Left lung (tissue), 14 donors: ENCODE measurements at places on chromosomes 3 and 15. TPM values are rescaled to one million over a fixed set of nuclear protein-coding genes. Genes with fewer than 3 reads are reported as not detected.

GRCh38 chr15:69145694-69146492 is 14.5 kb upstream of the GLCE start:
- no peaks in the 10 kb centered on the region for H3K36me3 ChIP-seq
- no peaks in the 10 kb centered on the region for H3K27me3 ChIP-seq
- H3K4me1 ChIP-seq, result no peaks in the 10 kb centered on the region
- H3K4me3 ChIP-seq, result no peak overlapping the region
- no peak for DNase-seq

DNA sequence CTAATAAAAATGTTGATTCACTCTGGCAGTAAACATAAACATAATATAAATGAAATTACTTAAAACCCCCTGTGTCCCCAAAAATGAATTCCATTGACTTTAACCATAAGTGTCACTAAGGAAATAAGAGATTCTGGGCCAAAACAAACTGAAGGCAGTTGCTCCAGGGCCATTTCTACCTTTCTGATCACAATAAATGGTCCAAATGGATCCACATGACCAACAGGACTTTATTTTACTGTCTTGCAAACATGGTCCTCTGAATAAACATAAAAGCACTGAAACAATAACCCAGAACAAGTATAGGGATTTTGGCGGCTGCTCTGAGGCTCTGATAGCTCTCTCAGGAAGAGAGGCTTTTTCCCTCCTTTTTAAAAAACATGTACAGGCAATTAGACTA is 77.3 kb downstream of the ETFA start:
- H3K27me3 ChIP-seq, result no peaks in the 10 kb centered on the region
- H3K4me3 ChIP-seq, result no peak overlapping the region
- H3K4me1 ChIP-seq, result no peaks in the 10 kb centered on the region
- no peak overlapping the region for H3K27ac ChIP-seq
- no peaks in the 10 kb centered on the region for H3K36me3 ChIP-seq

GRCh38 chr3:57464801-57465200 is 79.3 kb downstream of the DNAH12 start:
- no peak overlapping the region for H3K27ac ChIP-seq
- H3K4me3 ChIP-seq, result no peak overlapping the region
- peak; percentile 5 for DNase-seq
- H3K36me3 ChIP-seq, result no peaks in the 10 kb centered on the region

DNA sequence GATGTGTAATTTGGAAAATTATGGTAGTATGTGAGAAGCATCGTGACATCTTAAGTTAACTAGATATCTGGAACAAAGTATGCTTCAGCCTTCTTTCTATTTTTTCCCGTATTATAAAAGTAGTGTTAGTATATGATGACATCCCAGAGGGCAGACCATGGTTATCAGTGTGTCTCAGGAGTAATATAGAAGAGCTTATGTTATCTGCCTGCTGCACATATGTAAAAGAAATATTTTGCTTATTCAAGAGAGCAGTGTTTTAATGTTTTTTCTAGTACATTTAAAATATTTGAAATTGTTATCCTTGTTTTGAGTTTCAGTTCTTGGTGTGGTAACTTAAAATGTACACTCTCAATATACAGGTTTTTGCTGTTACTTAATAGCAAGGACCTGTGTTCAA is 24.1 kb downstream of the PLCL2 start:
- DNase-seq, result no peak
- no peaks in the 10 kb centered on the region for H3K36me3 ChIP-seq
- H3K4me3 ChIP-seq, result no peak overlapping the region

- H3K4me3 ChIP-seq, result no peak overlapping the region
- H3K27me3 ChIP-seq, result no peaks in the 10 kb centered on the region
- no peak overlapping the region for H3K27ac ChIP-seq
- H3K36me3 ChIP-seq, result no peaks in the 10 kb centered on the region
- no peak for DNase-seq
- peaks cover 2% of the 10 kb centered on the region for H3K4me1 ChIP-seq
These were observed 107.5 kb upstream of the CHRM5 start for GRCh38 chr15:33860754-33861153.

GRCh38 chr15:23052522-23052921 is 13.2 kb upstream of the TUBGCP5 start:
- DNase-seq, result no peak
- H3K4me3 ChIP-seq, result no peak overlapping the region
- no peaks in the 10 kb centered on the region for H3K4me1 ChIP-seq
- no peaks in the 10 kb centered on the region for H3K36me3 ChIP-seq

DNA sequence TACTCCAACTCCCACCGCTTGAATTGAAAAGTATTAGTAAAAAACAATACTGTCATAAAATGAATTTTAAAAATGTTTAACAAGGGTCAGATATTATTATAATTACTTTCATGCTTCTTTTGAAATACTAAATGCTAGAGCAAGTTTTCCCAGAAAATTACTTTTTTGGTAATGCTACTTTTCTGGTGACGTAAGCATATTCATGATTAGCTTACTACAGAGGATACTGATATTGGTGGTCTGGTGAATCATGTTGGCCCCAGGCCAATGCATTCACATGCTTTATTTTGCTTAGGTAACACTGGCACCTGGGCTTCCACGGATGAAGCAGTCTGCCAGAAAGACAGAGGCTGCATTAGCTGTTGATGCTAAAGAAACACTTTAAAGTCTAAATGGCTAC is 12.4 kb downstream of the SPATA16 start:
- no peak for DNase-seq
- H3K27me3 ChIP-seq, result no peaks in the 10 kb centered on the region
- no peaks in the 10 kb centered on the region for H3K4me1 ChIP-seq
- no peak overlapping the region for H3K27ac ChIP-seq
- H3K36me3 ChIP-seq, result no peaks in the 10 kb centered on the region

DNA sequence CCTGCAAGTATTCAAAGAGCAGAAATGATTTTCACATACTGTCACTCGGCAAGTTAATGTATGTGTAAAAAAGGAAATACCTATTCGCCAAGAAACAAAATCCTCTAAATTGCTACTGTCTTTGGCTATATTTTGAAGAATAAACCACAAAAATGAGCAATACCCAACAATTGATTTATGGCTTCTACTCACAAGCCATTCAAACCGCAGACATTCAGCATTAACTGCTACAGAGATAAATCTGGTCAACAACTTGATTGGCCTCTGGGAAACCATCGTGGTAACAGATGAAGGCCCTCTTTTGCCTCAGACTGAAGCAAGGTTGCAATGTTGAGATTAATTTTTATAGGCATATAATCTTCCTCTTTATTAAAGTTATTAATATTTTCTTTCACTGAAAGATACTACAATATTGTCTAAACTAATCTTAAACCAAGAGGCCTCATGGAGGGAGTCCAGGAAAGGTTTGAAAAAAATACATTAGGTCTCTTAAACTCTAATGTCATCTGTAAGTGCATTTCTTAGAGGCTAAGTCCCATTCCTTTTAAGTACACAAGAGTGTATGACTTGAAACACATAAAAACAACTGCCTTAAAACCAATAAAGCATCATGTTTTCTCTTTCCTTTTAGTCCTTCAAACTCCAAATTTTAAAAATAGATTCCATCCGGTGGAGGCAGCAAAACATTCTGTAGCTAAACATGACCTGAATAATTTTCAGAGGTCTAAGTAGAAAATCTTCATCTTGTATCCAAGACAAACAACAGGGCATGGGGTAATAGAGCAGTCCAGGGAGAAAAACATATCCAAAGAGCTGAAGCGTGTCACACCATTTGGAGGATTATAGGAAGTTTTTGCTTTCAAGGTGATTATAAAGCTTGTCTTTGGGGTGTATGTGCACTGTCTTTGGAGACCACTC is 162.4 kb upstream of the TGFBR2 start:
- H3K36me3 ChIP-seq, result no peaks in the 10 kb centered on the region
- H3K4me3 ChIP-seq, result no peak overlapping the region
- no peaks in the 10 kb centered on the region for H3K4me1 ChIP-seq
- DNase-seq, result no peak
- no peaks in the 10 kb centered on the region for H3K27me3 ChIP-seq

DNA sequence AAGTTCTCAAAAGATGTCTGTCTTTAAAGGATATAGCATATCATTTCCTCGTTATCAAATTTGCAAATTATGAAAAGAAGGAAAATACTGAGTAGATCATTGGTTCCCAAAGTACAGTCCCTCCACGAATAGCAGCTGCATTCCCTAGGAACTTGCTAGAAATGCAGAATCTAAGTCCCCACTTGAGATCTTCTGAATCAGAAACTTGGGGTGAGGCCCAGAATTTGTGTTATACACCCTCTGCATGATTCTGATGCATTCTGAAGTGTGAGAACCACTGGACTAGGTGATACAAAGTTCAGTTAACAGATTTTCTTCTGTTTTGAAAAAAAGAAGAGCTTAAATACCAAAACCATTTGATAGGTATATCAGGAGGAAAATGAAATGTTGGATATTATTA is 77.1 kb downstream of the SLC25A26 start:
- no peak for DNase-seq
- no peaks in the 10 kb centered on the region for H3K27me3 ChIP-seq
- H3K4me3 ChIP-seq, result no peak overlapping the region
- no peaks in the 10 kb centered on the region for H3K36me3 ChIP-seq

- H3K4me3 ChIP-seq, result no peak overlapping the region
- no peaks in the 10 kb centered on the region for H3K27me3 ChIP-seq
- no peak overlapping the region for H3K27ac ChIP-seq
- DNase-seq, result no peak
- H3K4me1 ChIP-seq, result no peaks in the 10 kb centered on the region
These were observed 28.6 kb upstream of the PLXNA1 start for GRCh38 chr3:126954141-126954842.

DNA sequence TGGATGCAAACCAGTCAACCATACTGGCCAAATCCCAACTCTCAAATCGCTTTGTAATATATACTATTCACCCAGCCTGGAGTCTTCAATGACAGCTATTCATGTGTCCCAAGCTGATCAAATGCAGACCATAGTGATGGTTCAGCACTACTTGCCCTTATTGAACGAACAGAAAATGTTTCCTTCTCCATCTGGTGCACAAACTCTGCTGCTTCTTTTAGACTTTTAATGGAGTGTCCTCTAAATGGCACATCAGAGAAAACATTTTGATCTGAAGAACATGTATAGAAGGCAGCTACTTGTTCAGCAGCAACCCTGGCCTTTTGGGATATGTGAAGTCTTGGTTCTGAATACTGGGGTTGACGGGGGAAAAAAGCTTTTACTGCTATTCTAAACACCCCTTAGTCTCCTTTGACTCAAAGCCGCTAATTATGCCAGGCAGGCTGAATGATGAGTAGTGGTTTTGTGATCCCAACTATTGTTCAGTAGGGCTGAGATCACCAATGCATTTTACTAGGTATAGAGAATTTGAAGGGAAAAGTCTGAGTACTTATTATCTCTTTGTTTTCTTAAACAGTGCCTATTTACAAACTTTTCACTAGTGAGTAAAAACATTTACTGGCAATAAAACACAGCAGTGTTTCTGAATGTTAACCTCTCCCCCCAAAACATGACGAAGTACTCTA is 781.2 kb downstream of the ROBO1 start:
- no peaks in the 10 kb centered on the region for H3K27me3 ChIP-seq
- H3K27ac ChIP-seq, result no peak overlapping the region
- no peaks in the 10 kb centered on the region for H3K4me1 ChIP-seq
- peak; percentile 75 for DNase-seq
- no peak overlapping the region for H3K4me3 ChIP-seq
- no peaks in the 10 kb centered on the region for H3K36me3 ChIP-seq

DNA sequence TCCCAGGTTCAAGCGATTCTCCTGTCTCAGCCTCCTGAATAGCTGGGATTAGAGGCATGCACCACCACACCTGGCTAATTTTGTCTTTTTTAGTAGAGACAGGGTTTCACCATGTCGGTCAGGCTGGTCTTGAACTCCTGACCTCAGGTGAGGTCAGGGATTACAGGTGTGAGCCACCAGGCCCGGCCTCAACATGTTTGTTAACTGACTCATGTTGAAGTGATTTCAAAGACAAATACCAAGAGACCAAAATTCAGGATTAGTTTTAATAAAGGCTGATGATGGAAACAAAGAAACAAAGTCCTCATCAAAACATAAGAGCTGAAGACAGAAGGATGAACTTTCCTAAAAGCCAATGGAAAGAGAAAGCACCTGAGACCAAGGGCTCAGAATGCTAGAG is 36.5 kb downstream of the SLC12A6 start:
- no peaks in the 10 kb centered on the region for H3K36me3 ChIP-seq
- no peaks in the 10 kb centered on the region for H3K4me1 ChIP-seq
- no peak for DNase-seq

The FHIT gene
- 16.3 TPM for total RNA-seq

The LRRK1 gene
- 24.2 TPM for total RNA-seq

The FGF12 gene
- total RNA-seq, result 3.6 TPM

The CNTN3 gene
- total RNA-seq, result 0.92 TPM

The TEX9 gene
- 6.3 TPM for total RNA-seq

The TRIM42 gene
- total RNA-seq, result not detected

The QARS1 gene
- total RNA-seq, result 173 TPM
